Myocyte (in vitro differentiated cells): ENCODE measurements at places on chromosomes 1 and 21.
A peak's percentile ranks its signal among the peaks of the same experiment; 100 is the strongest.

DNA sequence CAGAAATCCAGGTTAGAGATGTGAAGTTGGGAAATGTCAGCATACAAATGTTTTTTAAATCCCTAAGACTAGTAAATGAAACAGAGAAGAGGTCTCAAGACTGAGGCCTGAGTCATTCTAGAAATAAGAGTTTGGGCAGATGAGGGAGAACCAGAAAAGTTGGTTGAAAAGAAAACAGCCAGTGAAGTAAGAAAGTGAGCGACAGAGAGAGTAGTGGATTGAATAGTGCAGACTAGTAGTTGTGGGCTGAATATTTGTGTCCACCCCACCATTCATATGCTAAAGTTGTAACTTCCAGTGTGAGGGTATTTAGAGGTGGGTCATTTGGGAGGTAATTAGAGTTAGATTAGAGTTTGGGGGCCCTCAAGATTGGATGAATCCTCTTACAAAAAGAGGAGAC lies 889.2 kb downstream of the TTLL7 start:
- DNase-seq, result no peak

DNA sequence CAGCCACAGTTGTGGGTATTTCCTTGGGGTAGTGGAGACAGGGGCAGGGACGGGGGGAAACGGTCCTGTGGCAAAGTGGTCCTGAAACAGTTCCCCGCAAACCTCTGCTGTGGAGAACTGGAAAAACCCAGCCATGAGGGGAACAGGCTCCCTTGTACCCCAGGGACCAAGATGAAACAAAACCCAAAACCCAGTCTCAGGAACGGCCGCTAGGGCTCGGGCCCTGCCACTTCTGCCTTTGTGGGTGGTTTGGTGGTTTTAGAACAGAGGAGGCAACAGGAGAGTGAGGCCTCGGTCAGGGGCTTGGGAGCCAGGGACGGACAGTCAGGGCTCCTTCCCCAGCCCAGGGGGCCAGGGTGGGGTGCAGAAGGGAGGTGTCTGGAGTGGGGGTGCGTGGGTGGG lies 24.8 kb upstream of the EDN2 start:
- no peak for DNase-seq

DNA sequence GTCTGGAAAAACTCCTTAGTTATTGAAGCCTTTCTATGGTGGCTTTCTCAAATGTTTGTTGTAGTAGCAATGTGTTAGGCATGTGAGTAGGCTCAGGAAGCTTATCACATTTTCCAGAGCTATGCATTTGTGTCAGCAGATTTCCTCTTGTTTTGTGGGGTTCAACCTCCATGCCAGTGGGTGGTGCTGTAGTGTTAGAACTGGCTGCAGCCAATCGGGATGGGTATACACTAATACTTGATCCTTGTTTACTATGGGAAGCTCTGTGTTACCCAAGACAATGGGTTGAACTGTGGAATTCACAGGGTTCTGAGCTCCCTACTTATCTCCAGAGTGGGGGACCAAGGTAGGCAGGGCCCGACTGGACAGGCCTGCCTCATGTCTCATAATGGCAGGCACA lies 348.5 kb upstream of the ADAMTS5 start:
- no peak for DNase-seq

DNA sequence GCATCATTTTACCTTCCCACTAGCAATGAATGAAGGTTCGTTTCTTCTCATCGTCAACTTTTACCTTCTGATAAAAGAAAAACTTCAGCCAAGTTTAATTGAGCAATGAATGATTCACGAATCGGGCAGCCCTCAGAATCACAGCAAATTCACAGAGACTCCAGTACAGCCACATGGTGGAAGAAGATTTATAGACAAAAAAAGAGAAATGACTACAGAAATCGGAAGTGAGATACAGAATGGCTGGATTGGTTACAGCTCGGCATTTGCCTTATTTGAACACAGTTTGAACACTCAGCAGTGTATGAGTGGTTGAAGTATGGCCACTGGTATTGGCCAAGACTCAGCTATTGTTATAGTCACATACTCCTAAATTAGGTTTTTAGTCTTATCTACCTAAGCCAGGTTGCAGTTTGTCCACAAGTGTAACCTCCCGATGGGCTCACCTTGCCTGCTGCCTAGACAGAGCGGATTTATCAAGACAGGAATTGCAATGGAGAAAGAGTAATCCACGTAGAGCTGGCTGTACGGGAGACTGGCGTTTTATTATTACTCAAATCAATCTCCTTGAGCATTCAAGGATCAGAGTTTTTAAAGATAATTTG lies 15.3 kb downstream of the AK4 start:
- no peak for DNase-seq

DNA sequence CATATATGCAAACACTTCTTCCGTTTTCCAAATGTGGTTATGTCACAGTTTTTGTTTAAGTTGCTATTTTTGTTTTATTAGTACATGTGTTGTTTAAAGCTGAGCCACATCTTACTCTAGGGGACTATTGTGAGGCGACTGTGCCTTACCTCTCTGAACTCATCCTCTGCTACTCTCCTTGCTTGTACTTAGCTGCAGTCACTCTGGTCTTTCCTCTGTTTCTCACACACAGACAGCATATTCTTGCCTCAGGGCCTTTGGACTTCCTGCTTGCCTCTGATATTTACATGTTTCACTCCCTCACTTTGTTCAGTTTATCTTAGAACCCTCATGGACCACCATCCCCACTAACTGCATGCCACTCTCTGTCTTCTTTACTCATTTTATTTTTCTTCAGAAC lies 101.1 kb downstream of the MACF1 start:
- no peak for DNase-seq

- peak; percentile 81 for DNase-seq
Measured at GRCh38 chr1:98051065-98051675, 130.3 kb upstream of the DPYD start.

- DNase-seq, result no peak
Measured at GRCh38 chr1:30272277-30273020, 450.9 kb downstream of the MATN1 start.

GRCh38 chr1:72137656-72138055 lies 144.7 kb downstream of the NEGR1 start:
- DNase-seq, result no peak

DNA sequence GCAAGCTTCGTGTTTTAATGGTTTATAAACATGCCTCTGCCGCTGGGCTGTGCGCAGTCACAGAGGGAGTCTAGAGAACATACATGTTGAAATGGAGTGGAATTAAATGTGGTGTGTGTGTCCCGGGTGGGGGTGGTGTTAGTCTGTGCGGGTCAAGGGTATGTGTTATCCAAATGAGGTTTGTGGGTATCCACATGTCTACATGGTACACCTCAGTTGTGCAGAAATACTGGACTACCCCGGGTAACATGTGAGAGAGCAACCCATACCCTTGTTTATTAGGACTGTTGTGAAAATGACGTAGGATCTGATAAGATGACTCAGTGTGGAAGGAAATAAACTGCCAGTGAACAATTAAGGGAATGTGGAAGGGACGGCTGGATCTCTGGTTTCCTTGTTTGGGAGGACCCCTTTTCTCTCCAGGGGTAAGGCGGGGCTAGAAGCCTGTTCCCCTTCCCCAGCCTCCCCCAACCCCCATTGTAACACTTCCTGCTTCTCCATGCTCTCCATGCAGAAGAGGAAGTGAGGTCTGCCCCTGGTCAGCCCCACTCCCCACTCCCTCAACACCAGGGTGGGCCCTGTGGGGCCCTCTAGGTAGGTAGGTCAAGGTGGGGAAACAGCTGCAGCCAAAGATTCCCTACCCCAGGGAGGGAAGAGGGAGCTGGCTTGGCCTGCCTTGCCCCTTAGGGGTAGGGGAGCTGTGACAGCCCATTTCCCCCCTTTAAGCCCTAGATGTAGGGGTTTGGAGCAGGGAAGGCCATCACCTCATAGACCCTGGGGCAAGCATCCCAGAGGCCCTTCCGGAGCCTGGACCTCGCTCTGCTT lies 690 bp downstream of the EPS8L3 start:
- DNase-seq, result no peak

- no peak for DNase-seq
Measured at GRCh38 chr1:107524301-107524700, 383.5 kb downstream of the NTNG1 start.

- no peak for DNase-seq
Measured at GRCh38 chr1:57195436-57195941, 228.4 kb downstream of the DAB1 start.

- DNase-seq, result no peak
Measured at GRCh38 chr1:210978316-210978973, 155.5 kb downstream of the KCNH1 start.

GRCh38 chr1:86477256-86477655 lies 8.5 kb downstream of the CLCA1 start:
- no peak for DNase-seq

- DNase-seq, result no peak
Measured at GRCh38 chr1:156493154-156493631, 7.4 kb downstream of the MEF2D start.

DNA sequence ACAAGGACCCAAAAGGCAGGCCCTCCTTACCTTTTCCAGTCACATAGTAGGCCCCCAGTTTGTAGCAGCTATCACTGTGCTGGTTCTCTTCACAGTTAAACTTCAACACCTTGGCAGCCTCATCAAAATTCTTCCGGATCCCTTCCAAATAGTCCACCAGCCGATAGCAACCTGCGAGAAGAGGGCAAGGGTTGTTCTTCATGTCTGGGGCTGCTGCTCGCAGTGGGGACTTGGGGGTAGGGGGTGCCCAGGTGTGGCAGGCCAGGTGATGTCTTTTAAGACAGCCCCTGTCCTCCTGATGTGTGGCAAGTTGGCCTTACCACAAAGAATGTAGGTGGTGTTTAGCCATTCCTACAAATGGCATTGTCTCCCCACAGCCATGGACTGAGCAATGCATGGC lies 5.5 kb downstream of the COA7 start:
- DNase-seq, result no peak

- DNase-seq, result no peak
Measured at GRCh38 chr1:16983649-16984048, 3.2 kb upstream of the MFAP2 start.

- no peak for DNase-seq
Measured at GRCh38 chr1:203369666-203370065, 18.7 kb upstream of the FMOD start.

GRCh38 chr1:114178936-114179335 lies 25.3 kb upstream of the SYT6 start:
- DNase-seq, result no peak

GRCh38 chr1:1628754-1629429 lies 3.1 kb upstream of the MMP23B start:
- DNase-seq, result no peak
